Caudate nucleus (tissue), 63 donors: ENCODE measurements at places on chromosomes 3 and 15.

DNA sequence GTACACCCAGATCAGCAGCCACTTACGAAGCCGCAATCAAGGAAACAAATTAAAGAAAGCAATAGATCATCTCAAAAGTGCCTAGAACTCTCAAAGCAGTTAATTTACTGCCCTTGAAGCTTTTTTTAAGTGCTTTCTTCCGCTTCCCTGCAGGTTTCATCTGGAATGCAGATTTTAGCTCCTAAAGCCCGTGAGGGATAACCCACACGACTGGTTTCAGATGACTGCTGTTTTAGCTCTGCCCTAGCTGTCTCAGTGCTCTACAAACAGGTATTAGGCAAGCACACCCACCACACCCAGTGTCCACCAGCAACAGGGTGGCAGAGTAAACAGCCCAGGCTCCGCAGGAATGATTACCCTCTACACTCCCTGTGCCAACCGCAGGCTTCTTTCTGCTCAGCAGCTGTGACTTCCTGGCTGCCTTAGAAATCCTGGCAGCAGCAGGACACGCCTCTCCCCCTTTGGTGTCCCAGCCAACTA lies 126.0 kb downstream of the FMN1 start:
- no peak for DNase-seq

- no peak for DNase-seq
Observed at GRCh38 chr15:96002890-96003859, 327.3 kb upstream of the NR2F2 start.

GRCh38 chr3:122101646-122102045 lies 46.5 kb downstream of the CD86 start:
- no peak for DNase-seq

- no peak for DNase-seq
Observed at GRCh38 chr3:49681543-49681942, 7.4 kb downstream of the APEH start.

DNA sequence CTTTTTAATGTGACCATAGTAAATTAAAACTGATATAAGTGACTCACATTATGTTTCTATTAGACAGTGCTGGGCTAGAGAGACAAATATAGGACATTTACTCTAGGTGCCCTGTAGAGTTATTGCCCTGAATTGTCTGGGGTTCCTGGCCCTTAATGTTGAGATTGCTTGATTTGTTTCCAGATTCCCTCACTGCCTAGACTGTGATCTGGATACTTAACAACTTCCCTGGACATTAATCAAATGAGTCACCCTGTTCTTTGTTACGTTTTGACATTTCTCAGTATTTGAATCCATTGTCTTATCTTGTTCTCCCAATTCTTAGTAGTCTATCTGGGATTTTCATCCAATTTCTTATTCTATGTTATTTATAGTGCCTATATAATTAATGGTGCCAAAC lies 65.8 kb downstream of the DTWD1 start:
- no peak for DNase-seq

DNA sequence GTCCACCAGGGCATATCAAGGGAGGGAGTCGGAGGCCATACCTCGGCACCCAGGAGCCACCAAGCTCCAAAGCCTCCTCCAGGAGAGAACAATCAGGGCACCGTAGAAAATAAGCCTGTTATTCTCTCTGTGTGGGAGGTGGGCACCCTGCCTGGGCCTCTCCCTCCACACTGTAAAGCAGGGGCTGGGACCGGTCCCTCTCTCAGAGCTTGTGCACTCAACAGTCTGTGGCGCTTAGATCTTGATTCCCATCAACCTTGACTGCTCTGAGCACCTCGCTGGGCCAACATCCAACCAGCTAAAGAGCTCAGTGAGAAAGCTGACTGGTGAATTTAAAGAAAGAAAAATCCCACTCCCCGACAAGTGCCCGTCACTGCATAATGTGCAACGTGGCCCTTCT lies 53.0 kb downstream of the PCSK6 start:
- no peak for DNase-seq

DNA sequence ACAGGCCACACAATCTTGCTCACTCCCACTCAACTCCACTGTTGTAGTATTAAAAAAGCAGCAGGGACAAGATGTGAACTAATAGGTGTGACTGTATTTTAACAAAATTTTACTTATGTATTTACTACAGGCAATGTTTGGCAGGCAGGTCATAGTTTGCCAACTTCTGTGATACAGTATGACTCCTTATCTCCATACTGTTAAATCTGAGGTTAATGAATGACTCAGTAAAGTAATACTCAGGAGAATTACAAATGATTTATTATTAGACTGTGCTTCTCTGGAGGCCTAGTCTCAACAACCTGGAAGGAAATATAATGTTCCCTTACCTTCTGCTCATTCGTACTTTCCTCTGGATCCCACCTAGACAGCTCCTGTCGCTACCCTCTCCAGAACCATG lies 258.6 kb upstream of the KCNMB2 start:
- no peak for DNase-seq

GRCh38 chr3:55771503-55771902 lies 284.4 kb upstream of the WNT5A start:
- DNase-seq = no peak

- DNase-seq = no peak
Observed at GRCh38 chr15:78024883-78025282, 52.6 kb downstream of the TBC1D2B start.

- no peak for DNase-seq
Observed at GRCh38 chr15:58523634-58524033, 91.8 kb downstream of the LIPC start.

- no peak for DNase-seq
Observed at GRCh38 chr3:158768881-158769543, 32.8 kb upstream of the MFSD1 start.

DNA sequence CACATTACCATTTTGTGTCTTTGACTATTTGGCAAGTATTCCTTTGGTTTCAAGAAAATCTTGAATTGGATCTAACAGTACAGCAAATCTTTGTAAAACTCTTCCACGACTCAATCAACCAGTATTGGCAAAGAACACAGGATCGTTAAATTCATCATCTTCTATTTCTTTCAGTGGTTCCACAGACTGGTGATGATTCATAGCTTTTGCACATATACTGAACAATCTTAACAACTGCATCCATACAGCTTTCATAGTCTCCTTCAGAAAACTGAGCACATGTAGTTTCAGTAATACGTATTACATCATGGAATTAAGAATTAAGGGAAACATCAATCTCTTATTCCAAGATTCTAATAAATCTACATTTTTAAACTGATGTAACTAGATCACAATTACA lies 91.6 kb upstream of the LIPC start:
- DNase-seq = no peak

DNA sequence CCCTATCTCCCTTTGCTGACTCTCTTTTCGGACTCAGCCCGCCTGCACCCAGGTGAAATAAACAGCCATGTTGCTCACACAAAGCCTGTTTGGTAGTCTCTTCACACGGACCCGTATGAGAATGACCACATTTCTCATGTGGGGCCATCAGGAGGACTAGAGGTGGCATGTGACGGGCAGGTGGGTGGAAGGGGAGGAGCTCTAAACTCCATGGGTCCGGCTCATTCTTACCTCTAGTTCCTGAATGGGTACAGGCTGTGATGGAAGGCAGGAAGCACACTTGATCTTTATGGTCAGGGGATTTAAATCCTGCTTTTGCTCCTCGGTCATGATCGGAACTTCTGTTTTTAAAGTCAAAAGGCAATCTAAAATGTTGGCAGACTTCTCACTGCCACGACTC lies 28.6 kb downstream of the CFAP92 start:
- DNase-seq = no peak

- no peak for DNase-seq
Observed at GRCh38 chr3:193767353-193768069, 174.5 kb downstream of the OPA1 start.

GRCh38 chr3:39106281-39106811 lies 1.1 kb downstream of the GORASP1 start:
- DNase-seq = no peak

DNA sequence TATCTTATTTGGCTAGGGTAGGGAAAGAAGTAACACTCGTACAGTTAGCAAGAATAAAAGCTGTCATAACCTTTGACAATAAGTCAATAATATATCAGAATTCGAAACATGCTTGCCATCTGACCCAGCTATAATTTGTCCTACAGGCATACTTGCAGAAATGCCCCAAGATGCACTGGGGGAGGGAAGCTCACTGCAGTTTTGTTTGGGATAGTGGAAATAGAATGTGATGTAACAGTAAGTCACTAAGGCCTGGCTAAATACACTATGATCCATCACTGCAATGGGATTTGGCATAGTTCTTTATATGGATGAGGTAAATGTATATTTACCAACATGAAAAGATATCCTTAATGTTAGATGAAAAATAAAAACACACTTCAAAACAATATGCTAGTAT lies 25.5 kb upstream of the TMOD3 start:
- DNase-seq = no peak

GRCh38 chr15:75431270-75431669 lies 20.2 kb downstream of the SIN3A start:
- DNase-seq = no peak

DNA sequence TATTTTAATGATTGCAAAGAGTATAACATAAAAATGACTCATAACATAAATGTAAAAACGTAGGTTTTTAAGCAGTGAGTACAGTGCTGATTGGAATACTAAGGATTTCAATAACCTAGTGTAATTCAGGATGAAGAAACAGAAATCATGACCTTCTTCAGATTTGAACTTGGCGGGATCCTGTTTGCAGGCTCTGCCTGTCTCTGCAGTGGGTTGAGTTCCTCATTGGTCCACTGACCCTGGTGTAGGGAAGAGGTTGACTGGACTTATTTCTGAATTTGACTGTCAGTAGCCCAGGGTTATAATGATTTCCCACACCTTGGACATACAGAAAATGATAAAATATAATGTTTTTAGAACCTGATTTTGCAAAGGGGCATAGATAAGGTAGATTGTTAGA lies 171.7 kb downstream of the FNDC3B start:
- DNase-seq = no peak

DNA sequence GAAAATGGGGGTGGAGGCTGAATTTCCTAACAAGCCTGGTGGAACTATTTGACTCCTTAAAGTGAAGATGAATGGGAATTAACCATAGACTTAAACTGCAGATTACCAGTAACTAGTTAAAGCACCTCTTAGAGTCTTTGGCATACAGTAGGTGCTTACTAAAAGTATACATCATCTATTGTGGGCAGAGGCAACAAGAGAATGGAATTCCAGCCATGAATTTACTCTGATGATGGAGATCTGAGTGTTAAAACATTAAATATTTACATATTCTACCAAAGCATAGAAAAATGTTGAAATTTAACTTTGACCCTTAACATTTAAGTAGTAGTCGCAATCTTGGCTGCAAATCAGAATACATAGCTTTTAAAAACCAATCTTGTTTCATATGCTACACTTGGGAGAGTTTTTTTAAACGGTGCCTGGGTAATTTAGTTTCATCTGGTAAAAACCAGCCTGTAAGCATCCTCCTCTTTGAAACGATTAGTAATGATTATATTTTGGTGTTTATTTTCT lies 5.2 kb downstream of the UBA5 start:
- no peak for DNase-seq

DNA sequence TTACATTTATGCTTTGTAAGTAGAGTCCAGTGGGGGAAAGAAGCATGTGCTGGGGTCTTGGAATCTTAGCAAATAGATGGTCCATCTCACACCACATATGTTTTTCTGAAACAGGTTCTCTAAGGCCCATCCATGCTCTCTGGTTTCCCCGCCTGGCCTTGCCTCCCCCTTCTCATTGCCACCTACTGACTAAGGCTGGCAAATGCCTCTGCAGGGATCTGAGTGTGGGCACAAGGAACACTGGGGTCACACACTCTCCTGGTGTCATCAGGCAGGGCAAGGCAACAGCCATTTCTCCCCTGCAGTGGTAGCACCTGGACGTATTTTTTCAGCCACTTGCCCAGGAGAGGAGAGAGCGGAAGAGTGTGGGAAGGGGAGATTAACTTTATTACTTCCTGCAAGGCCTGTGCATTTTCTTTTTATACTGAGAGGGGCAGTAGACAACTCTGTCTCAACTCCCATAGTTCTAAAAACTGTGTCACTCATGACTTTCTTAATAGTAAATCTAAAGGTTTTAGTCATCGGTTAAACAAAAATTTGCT lies 804.2 kb upstream of the NECTIN3 start:
- no peak for DNase-seq

GRCh38 chr15:39066677-39067076 lies 502.1 kb upstream of the RASGRP1 start:
- DNase-seq = no peak

- DNase-seq = no peak
Observed at GRCh38 chr15:41772720-41773331, 1.5 kb upstream of the MAPKBP1 start.

DNA sequence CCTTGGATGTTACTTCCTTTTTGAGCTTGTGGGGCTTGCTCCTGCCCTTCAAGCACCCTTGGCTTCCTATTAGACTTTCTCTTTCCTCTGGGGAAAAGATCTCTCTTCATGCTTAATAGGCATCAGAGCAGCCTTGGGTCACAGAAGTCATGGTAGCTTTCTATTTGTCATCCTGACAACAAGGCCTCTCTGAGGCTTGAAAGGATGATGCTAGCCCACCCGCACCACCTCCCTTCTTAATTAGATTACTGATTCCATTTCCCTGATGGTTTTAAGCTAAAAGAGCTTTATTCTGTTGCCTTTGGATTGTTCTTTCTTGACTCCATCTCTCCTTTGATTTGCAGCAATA lies 435.5 kb upstream of the TPM1 start:
- no peak for DNase-seq

DNA sequence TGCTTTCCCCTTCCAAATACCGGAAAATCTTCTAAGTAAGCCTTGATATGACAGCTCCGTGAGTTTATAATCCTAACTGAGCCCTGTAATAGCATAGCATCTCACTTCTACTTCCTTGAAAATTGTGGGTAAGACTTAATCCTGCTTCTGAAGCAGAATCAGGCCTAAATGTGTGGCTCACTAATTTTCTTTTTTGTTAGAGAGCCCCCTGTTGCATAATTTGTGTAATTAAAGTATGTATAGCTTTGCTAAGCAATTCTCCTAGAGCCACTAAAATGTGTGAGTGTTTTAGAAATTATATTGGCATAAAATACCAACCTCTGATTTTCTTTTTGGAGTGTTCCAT lies 304.4 kb downstream of the FGF12 start:
- no peak for DNase-seq

- no peak for DNase-seq
Observed at GRCh38 chr15:97995881-97996603, 35.5 kb downstream of the ARRDC4 start.

- DNase-seq = no peak
Observed at GRCh38 chr3:1661839-1662238, 436.8 kb upstream of the CNTN4 start.

DNA sequence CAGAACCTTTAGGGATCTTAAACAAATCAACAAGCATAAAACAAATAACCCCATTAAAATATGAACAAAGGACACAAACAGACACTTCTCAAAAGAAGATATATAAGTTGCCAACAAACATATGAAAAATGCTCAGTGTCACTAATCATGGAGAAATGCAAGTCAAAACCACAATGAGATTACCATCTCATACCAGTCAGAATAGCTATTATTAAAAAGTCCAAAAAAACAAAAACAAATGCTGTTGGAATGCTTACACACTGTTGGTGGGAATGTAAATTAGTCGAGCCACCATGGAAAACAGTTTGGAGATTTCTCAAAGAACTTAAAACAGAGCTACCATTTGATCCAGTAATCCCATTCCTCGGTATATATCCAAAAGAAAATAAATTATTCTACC lies 423.6 kb downstream of the OTOL1 start:
- DNase-seq = no peak

GRCh38 chr15:92189166-92189565 lies 204.5 kb upstream of the ST8SIA2 start:
- DNase-seq = no peak
